ENCODE measurements at places on chromosomes 11 and 22.

GRCh38 chr11:59560290-59560701 lies 49.0 kb downstream of the OR4D9 start:
- DNase-seq: peak; percentile 61

- no peak for DNase-seq
These were observed 9.2 kb upstream of the KCNE3 start for GRCh38 chr11:74476536-74476935.

DNA sequence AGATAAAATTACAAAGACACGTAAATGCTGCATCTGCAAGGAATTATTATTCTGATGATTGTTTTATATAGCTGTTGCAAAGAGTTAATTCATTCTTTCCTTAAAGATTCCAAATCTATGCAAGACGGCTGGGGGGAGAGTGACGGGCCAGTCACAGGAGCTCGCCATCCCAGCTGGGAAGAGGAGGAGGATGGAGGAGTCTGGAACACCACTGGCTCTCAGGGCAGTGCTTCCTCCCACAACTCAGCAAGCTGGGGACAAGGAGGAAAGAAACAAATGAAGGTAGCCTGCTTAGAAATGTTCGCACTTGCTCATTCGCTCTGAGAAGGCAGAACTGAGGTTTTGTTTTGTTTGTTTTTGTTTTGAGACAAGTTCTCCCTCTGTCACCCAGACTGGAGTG lies 73.0 kb upstream of the ADSL start:
- no peak for DNase-seq

GRCh38 chr11:103315248-103315647 lies 206.0 kb downstream of the DYNC2H1 start:
- no peak for DNase-seq

DNA sequence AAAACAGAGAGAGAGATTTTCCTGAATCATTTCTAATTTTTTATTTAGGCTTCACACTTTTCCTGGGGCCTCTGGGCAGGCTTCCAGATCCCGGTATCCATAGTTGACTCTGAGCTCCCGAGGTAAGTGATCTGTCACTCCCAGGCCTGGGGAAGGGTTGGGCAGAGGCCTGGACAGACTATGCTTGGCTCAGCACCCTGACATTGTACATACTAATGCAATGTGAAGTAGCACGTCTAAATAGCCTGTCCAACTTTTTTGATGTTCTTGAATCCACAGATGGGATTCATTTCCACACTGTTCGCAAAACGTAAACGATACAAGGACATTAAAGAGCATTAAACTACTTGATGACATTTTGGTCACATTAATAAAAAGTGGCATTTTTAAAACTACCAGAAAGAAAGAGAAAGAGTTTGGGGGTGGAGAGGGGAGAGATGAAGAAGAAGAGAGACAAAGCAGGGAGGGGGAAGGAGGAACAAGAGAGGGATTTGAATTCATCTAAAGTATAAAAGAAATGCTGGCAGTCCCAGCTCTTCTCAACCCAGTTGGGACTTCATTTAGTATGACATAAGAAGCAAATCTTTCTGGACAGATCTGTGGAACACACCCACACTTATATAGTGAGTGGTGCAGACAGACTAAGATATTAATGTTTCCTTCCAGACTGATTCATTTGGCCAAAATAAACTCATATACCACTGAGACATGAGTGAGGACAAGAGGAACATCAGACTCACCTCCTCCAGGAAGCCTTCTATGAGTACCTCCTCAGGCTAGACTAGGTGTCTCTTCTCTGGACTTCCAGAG lies 514.2 kb downstream of the SOX6 start:
- no peak for DNase-seq

- DNase-seq: no peak
These were observed 32.7 kb upstream of the CELSR1 start for GRCh38 chr22:46569848-46570695.

Measured in frontal cortex (tissue), 4 donors.